A673 (cell line): ENCODE measurements at places on chromosomes 2 and 18. TPM values are rescaled to one million over a fixed set of nuclear protein-coding genes. Genes with fewer than 3 reads are reported as not detected.

Gene FZD7
- 14.1 and 15.1 TPM in 2 replicates for total RNA-seq

Gene DSC2
- total RNA-seq, result 0.04 TPM in 1 of 2 replicates, not detected in the other

Gene USP40
- total RNA-seq, result 29.6 and 35.6 TPM in 2 replicates

Gene DYNAP
- total RNA-seq, result not detected in 2 replicates

Gene PDK1
- total RNA-seq, result 6.8 and 12.7 TPM in 2 replicates

Gene ITGB1BP1
- 115 and 138 TPM in 2 replicates for total RNA-seq

Gene RAX
- total RNA-seq, result 18.3 and 19.3 TPM in 2 replicates
